ENCODE measurements at places on chromosomes 1 and 21.

- no peak for DNase-seq
These were observed 12.1 kb downstream of the MCL1 start for GRCh38 chr1:150567341-150567716.

DNA sequence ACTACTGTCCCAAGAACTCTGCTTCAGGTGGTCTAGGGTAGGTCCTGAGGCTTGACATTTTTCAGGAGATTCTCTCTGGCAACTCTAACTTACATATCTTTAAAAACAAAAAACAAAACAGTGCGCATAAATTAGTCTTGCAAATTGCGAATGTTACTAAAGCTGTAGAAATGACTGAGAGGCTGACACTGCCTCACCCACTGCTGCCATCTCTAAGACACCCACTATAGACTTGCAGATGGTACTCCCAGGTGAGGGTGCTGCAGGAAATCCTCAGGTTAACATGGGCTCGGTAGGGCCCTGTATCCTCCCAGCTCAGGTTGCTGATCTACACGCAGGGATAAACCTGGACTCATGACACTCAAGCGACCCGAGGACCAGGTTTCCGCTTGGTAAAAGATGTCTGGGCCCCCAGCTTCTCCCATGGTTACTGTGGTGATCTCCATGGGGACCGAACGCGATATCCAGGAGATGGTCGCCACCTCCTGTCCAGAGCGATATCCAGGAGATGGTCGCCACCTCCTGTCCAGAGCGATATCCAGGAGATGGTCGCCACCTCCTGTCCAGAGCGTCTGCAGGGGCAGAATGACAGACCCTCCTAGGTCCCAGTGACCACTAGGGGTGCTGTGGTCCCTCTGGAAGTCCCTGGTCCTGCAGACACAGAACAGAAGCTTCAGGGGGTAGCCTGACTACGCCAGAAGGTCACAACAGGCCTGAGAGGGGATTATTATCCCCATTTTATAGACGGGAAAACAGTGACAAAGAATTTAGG lies 16.2 kb upstream of the LY9 start:
- DNase-seq: no peak

- DNase-seq: no peak
These were observed 46.4 kb downstream of the ABCG1 start for GRCh38 chr21:42265231-42265812.

- no peak for DNase-seq
These were observed 11.3 kb upstream of the IL22RA1 start for GRCh38 chr1:24154215-24154614.

DNA sequence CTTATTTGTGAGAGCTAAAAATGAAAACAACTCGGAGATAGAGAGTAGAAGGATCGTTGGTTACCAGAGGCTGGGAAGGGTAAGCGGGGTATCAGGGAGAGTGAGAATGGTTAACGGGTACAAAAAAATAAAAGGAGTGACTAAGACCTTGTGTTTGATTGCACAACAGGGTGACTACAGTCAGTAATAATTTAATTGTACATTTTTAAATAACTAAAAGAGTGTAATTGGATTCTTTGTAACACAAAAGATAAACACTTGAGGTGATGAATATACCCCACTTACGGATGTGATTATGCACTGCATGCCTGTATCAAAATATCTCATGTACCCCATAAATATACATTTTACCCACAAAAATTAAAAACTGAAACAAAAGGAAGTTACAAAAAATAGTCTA lies 29.4 kb downstream of the FOXJ3 start:
- no peak for DNase-seq

DNA sequence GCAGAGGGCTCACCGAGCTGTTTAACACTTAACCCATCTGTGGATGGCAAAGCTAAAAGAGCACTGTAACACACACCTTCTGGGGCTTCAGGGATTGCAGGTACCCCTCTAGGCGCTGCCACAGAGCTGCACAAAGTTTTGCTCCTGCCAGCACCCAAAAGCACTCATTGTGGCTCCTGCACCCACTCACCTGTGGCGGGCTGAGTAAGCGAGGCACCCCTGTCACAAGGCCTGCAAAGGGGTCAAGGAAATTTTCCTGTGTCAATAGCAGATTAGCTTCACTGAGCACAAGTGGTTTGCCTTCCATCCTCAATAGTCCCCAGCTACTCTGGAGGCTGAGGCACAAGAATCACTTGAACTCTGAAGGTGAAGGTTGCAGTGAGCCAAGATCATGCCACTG lies 29.5 kb upstream of the KCNK1 start:
- no peak for DNase-seq

GRCh38 chr1:33181921-33182341 lies at the start of gene TRIM62:
Gene TRIM62, minus strand, starts transcription at chr1:33182043. Its CDS starts 611 bp downstream, at chr1:33181432.
- DNase-seq: peak; percentile 47

GRCh38 chr1:24468685-24469316 lies 33.8 kb upstream of the RCAN3 start:
- no peak for DNase-seq

- DNase-seq: no peak
These were observed 581 bp downstream of the ETV3 start for GRCh38 chr1:157137408-157138219.

DNA sequence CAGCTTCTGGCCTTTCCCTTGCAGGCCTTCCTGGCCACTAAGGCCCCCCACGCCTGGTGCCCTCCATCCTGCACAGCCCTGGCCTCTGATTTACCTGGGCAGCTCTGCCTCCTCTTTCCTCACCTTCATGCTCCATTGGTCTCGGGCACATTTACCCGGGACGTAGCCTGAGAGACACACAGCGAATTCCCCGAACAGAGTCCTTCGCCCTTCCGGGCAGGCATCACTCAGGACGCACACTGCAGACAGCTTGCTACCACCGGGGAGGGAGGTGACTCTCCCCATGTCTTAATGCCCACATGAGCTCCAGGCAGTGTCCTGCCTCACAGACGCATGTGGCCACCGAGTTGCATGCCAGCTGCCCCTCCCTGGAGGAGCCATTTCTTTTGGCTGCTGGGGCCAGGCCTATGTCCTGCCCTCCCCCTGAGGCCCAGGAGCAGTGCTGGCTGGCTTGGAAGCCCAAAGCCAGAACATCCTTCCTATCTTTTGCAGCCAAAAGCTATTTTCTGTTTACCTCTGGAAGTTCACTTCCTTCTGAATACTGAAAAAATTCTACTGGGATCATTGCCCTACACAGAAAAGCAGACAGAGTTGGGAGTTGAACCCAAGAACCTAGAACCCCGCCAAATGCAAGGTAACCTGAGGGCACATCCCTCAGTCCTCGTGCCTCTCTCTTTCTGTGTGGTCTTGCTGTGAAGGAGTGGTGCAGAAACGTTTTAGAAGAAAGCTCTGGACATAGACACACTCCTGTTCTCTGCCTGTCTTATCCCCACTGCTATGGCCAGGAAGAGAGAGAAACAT lies 209.5 kb downstream of the TOMM20 start:
- no peak for DNase-seq

- no peak for DNase-seq
These were observed 9.4 kb downstream of the CR1L start for GRCh38 chr1:207654320-207654719.

Measured in amniotic stem cell (primary cell).